ENCODE measurements at places on chromosomes 12 and 14.

GRCh38 chr14:103284574-103285467, 49.2 kb upstream of the EIF5 start:
- DNase-seq, result no peak

- DNase-seq, result no peak
Observed at GRCh38 chr14:33962016-33962415, 11.1 kb upstream of the EGLN3 start.

GRCh38 chr12:71063087-71063486, 94.7 kb downstream of the TSPAN8 start:
- DNase-seq, result no peak

- no peak for DNase-seq
Observed at GRCh38 chr12:64466178-64466577, 14.3 kb downstream of the TBK1 start.

DNA sequence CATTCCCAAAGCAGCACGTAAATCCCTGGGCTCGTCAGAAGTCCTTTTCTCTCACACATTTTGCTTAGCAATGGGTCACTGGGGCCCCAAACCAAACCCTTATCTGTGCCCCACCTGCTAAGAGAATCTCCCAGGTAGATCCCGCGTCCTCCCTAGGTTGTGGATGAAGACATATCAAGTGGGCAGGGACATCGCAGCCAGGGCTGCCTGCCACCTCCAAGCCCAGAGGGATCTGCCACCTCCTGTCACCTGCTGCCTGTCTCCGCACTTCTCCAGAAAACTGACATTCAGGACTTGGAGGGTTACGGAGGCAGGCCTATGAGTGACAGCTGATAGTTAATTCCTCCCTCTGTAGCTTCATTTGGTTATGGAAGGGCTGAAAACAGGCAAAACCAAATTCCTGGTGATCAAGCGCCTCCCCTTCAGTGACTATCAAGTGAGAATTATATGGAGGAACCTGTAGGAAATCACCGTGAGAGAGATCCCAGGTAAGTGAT, 19.5 kb downstream of the BCL11B start:
- DNase-seq, result no peak

- DNase-seq, result no peak
Observed at GRCh38 chr12:93848523-93849101, 171.4 kb downstream of the CRADD start.

DNA sequence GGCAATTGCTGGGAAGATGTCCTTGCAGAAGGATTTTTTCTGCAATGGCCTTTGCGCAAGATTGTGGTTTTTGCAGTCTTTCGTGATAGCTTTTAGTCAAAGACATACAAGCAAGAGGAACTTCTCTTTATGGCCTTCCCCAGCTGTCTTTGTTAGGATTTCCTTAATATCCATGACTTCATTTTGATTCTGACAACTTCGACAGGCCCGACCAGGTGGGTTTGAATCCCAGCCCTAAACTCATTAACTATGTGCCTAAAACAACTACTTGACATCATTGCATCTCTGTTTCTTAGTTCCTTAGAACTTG, 13.3 kb upstream of the VRK1 start:
- DNase-seq, result no peak

DNA sequence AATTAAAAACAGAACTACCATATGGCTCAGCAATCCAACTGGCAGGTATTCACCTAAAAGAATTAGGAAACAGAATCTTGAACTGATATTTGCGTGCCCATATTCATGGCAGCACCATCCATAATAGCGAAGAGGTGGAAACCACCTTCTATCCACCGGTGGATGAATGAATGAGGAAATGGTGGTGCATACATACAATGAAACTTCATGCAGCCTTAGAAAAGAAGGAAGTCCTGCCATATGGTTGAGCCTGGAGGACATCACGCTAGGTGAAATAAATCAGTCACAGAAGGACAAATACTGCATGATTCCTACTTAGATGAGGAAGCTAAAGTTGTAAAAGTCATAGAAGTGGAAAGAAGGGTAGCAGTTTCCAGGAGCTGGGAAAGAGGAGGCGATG, 6.6 kb downstream of the TCL1A start:
- no peak for DNase-seq

GRCh38 chr12:117836999-117837736, 131.6 kb downstream of the KSR2 start:
- peak; percentile 39 for DNase-seq

All from fibroblast of the conjunctiva (primary cell).